ENCODE measurements at places on chromosomes 12 and 14.

DNA sequence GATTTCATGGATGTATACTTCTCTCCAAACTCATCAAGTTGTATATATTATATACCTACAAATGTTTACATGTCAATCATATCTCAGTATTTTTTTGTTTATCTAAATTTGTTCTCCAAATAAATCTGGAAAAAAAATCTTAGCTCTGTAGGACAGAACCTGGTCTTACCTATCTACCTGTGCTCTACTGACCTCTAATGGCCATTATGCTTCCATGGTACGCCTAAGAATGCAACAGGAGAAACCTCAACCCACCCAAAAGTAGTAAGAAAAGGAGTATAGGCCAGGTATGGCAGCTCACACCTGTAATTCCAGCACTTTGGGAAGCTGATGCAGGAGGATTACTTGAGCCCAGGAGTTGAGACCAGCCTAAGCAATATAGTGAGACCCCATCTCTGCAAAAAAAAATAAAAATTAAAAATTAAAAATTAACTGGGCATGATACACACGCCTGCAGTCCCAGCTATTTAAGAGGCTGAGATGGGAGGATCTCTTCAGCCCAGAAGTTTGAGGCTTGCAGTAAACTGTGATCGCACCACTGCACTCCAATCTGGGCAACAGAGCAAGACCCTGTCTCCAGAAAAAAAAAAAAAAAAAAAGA, 8.7 kb downstream of the OR11H4 start:
- peak; percentile 32 for DNase-seq

DNA sequence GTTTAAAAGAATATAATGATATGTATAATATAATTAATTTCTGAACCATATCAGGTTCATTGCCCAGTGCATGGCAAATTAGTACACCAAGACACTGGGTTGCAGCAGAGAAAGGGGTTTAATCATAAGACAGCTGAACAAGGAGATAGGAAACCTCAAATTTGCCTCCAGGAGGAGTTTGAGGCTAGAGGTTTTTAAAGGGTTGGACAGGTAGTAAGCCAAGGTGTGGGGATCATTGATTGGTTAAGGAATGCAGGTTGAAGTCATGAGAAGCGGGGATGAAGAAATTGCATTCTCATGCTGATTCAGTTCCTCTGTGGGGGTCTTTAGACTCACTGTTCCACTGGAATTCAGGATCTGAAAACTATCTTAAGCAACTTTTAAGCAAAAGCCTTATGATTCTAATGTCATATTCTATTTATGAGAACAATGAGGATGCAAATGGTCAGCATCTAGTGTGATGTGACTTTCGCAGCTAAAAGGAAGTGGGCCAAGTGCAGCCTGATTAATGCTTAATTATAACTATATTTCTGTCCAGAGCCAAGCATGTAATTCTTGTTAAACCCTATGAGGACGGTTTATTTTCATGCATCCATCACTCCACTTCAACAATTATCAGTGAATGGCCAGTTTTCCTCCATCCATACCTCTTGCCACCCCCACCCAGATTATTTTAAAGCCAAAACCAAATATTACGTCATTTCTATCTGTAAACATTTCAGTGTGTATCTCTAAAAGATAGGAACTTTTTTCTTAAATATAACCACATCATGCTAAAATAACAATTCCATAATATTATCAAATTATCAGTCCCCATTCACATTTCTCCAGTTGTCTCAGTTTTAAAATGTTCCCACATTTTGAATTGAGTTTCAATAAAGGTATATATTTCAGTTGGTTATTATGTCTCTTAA, 14.9 kb downstream of the RNF212B start:
- DNase-seq, result no peak

GRCh38 chr12:3662521-3662921, 90.4 kb downstream of the CRACR2A start:
- no peak for DNase-seq

DNA sequence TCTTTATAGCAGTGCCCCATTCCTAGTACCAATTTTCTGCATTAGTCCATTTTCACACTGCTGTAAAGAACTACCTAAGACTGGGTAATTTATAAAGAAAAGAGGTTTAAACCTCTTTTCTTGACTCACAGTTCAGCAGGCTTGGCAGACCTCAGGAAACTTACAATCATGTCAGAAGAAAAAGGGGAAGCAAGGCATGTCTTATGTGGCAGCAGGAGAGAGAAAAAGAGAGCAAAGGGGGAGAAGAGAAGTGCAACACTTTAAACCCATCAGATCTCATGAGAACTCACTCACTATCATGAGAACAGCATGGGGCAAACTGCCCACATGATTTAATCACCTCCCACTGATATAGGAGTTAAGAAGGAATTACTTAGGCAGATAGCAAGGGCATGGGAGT, 101.6 kb upstream of the PLEKHG7 start:
- no peak for DNase-seq

GRCh38 chr12:9813821-9814798, 13.2 kb upstream of the KLRF1 start:
- DNase-seq, result peak; percentile 75

- no peak for DNase-seq
These were observed 179.6 kb upstream of the RPH3A start for GRCh38 chr12:112611908-112612307.

- DNase-seq, result no peak
These were observed 11.3 kb downstream of the RAB15 start for GRCh38 chr14:64960762-64961276.

GRCh38 chr14:67416085-67416484, 4.1 kb upstream of the PLEK2 start:
- no peak for DNase-seq

GRCh38 chr12:45655186-45655585, 74.3 kb upstream of the ARID2 start:
- DNase-seq, result peak; percentile 79

All from CD4-positive, CD25-positive, alpha-beta regulatory T cell (primary cell).